Right lung (tissue), 10 donors: ENCODE measurements at places on chromosomes 12 and 14.

DNA sequence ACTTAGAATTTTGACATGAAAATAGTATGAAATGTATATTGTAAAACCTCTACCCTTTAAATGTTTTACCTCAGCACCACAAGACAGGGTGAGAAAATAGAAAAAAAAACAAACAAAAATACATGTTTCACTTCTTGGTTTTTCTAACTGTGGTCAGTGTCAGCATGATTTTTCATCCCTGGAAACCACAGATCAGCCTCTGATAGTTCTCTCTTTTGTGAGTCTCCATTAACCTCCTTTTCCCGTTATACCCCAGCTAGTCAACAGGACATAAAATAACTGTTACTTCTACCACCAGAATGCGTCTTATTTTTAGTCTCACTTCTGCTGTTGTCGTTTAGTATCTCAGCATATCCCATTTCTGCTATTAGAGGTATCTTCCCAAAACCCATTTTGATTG is 48.3 kb upstream of the KCNMB4 start:
- no peak for DNase-seq

DNA sequence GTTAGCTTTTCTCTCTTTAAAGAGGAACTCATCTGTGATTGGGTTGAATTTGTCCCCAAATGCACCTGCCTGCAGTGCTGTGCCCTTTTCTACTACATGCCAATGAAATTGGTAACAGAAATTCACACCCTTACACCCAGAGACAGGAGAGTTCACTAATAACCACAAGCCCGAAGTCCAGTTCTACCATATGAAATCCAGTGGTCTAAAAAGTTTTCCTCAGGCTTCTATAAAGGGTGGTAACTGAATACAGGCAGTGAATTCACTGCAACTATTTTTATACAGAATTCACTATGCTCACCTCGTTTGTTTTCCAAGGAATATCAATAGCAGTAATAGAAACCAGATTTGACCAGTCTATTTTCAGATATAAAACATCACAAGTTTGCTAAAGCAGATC is 31.5 kb upstream of the SOS2 start:
- no peak for DNase-seq

DNA sequence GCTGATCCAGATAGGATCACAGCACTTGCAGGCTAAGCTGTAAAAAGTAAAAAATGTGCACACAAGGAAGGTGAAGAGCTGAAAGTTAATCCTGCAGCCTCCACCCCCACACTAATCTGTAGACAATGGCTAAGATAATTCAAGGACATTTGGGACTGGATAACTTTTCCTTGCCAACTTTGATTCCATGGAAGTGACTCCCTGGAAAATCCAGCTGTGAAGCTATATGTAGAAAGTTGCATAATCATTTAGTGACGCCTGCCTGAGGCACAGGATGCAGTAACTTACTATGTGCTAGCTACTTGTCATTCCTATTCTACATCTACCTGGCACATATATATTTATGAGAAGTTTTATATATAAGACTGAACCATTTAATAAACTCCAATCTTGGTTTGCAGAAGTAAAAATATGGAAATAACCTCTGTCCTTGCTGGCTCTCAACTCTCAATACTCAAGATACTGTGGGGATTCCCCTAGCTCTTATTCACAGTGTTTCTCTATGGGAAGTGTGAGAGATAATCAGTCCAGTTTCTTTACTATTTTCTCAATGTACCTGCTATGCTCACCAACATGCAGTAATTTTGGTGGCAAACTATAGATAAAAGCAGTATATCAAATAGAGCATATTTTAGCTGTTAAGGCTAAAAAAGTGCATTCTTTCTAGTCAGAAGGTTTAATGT is 14.8 kb downstream of the LDHB start:
- DNase-seq = peak; percentile 20

GRCh38 chr14:73261075-73261474 is 23.8 kb downstream of the PAPLN start:
- DNase-seq = no peak

DNA sequence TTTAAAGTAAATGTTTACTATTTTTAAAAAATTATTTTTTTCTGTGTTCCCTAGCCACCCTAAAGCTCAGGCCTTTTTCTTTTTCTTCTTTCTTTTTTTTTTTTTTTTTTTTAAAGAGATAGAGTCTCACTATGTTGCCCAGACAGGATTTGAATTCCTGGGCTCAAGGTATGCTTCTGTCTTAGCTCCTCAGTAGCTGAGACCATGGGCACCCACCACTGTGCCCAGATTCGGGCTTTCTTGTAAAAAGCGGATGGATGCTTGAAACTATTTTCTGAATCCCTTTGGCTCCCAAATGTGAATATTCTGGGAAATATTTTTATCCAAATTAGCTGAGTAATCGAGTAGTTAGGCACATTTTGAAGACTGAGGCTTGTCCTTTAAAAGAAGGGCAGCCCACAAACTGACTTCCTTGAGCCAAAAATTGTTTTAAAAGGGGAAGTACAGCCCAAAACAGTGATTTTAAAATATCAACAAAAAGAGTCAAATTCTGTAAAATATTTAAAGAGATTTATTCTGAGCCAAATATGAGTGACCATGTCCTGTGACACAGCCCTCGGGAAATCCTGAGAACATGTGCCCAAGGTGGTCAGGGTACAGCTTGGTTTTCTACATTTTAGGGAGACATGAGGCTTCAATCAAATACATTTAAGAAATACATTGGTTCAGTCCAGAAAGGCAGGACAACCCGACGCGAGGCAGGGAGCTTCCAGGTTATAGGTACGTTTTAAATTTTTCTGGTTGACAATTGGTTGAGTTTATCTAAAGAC is 28.8 kb upstream of the HIGD1C start:
- DNase-seq = no peak

DNA sequence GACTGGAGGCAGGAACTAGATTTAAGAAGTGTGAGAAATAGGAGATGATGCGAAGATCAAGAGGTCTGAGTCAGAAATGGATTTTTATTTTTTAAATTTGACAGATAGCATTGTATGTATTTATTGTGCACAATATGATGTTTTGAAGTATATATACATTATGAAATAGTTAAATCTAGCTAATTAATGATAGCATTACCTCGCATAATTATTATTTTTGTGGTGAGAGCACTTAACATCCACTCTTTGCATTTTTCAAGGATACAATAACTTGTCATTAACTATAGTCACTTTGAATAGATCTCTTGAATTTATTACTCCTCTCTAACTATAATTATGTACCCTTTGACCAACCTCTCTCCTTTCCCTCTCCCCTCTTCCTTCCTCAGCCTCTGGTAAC is 3.7 kb downstream of the SMOC1 start:
- DNase-seq = no peak

DNA sequence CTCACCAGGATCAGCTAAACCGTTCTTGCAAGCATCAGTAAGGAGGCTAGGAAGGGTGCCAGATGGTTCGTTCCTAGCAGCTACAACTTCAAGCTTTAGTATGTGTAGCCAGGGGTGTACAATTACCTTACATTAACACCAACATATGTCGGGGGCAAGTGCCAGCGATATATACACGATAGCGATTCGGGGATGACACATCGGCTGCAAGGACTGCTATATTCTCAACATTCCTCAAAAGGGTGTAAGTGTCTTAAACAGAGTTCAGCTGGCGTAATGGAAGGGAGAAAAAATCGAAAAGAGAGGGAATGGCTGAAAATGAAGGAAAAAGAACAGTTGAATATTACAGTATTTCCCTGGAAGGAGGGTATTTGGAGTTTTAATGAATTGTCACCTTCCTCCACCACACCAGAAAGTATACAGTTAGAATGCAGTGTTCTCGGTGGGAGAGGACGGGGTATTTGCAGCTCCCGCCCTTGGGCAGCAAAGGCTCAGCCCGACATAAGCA is 545 bp downstream of the LIMA1 start:
- DNase-seq = peak; percentile 57

- DNase-seq = no peak
These were observed 874.4 kb upstream of the USP15 start for GRCh38 chr12:61385771-61386170.

DNA sequence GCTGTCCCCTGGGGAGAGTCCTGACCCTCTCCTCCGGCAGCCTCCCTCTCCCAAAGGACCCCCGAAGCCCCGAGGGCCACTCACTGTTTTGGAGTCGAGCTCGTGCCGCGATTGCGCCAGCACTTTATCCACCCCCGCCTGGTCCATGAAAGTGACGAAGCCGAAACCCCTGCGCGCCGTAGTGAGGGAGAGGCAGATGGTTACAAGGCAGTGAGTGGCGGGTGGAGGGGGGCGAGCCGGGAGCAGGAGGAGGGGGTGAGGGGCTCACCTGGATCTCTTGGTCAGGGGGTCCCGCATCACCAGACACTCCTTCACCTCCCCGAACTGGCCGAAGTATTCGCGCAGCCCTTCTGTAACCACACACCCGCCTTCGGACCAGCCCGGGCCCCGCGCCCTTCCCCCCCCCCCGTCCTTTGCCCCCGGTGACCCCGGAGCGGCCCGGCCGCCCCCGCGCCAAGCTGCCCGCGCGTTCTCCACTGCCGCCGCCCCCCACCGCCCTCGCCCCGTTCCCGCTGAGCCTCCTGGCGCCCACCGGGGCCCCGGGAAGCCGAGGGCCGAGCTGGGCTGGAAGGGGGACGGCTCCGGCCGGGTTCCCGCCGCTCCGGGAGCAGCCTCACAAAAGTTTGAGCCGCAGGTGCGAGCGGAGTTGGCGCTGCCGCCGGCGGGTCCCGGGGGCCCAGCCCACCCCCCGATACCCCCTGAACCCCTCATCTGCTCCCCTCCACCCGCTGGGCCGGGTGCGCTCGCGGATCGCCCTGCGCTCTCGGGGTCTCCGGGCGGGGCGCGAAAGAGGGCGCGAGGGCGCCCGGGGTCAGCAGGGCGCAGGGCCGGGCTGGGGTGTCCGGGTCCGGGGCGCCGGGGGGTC is 808 bp downstream of the MSI1 start:
- DNase-seq = no peak
